ENCODE measurements at places on chromosomes 6 and 20.

DNA sequence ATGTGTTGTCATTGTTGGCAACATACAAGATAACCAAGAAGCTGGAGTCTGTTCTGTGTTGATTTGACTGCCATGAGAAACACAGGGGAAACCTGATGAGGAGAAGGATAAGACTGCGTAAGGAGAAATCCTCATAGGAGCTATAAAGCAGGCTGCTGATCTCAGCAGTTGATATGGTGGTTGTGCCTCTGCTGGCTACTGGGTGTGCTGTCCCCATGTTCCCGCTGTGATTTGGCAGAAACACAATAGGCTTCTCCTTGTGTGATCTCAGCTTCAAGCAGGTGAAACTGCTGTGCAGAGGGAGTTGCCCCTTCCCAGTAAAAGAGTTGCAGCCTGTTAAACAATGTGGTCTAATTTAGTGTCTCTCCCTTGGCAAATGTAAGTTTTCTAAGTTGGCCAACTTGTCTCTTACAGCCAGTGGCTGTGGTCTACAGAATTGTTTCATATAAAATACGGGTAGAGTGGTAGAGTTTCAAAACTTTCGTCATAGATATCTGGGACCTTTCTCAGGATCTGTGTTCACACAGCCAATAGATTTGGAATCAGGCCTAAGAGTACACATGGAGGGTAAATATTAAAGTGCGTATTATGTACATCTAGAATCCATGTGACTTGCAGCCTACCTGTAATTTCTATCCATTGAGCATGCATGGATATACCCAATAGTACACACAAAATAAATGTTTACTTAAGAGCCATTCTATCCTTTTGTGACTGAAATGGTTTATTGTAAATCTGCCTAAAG lies 78.4 kb downstream of the RNF144B start:
- DNase-seq: no peak

- DNase-seq: peak; percentile 83
Observed at GRCh38 chr6:26554697-26555504, 16.7 kb downstream of the HMGN4 start.

GRCh38 chr6:149077208-149077607 lies 240.3 kb upstream of the TAB2 start:
- DNase-seq: no peak

- DNase-seq: no peak
Observed at GRCh38 chr6:80211286-80211685, 104.8 kb downstream of the BCKDHB start.

GRCh38 chr20:14817101-14817500 lies 479.7 kb upstream of the FLRT3 start:
- no peak for DNase-seq

- no peak for DNase-seq
Observed at GRCh38 chr20:45347936-45348778, at the start of gene SDC4. SDC4 (minus strand) TSS chr20:45348424; CDS start chr20:45348384, 40 bp downstream.

DNA sequence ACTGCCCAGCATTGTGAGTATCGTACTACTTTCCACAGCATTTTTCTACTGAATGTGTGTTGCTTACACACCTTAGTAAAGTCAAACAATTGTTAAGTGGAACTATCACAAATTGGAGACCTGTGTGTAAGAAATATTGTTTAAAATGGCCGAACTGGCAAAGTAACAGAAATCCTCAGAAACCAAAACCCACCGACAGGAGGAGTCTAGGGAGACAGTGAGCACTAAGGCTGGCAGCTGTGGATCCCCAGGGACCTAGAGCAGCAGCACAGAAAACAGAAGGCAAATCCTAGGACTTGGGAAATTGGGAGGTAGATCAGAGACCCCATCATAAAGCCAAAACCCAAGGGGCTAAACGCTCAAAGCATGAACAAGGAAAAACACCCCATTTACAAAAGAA lies 69.9 kb downstream of the SESN1 start:
- no peak for DNase-seq

DNA sequence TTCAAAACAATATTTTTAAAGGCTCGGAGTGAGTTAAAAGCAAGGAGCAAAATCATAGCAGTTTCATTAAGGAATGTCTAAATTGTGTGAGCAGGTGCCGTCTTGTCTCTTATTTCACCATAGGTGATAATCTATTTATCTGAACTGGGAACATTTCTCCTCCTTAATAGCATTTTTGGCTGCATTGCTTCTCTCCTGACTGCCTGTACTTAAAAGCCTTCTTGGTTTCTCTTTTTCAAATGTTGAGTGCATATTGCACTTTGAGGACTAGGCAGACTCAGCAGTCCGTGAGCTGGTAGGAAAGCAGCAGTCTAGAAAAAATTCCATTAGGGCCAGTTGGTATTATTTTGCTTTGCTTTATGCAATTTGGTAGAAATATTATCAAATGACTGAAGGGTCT lies 645.9 kb downstream of the GRIK2 start:
- no peak for DNase-seq

- no peak for DNase-seq
Observed at GRCh38 chr6:163177892-163178420, 236.6 kb upstream of the QKI start.

All from NCI-H2227 treated with DMSO at 0.1 percent for 48 hours (cell line).